ENCODE measurements at places on chromosomes 4 and X. TPM values are rescaled to one million over a fixed set of nuclear protein-coding genes. Genes with fewer than 3 reads are reported as not detected.
A peak's percentile ranks its signal among the peaks of the same experiment; 100 is the strongest.

GRCh38 chr4:36997727-36998126 lies 246.8 kb upstream of the NWD2 start:
- no peak for DNase-seq

DNA sequence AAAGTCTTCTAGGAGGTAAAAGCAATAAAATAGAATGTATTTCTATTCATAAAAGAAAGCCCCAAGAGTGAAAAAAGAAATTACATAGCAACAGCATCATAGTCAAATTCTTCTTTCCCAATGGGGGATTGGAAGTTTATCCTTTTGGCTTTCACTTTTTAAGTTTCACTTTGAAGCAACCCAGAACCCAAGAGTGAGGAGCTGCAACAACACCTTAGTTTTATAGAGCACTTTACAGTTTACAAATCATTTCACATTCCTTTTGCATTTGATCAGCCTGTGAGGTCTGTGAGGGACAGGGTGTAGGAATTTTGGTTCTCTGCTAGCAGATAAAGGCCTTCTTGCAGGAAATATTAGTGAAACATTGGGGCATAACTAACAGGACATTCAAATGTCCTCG lies 112.0 kb upstream of the NDP start:
- DNase-seq: no peak

- DNase-seq: no peak
These were observed 1314.7 kb downstream of the FSTL5 start for GRCh38 chr4:160848901-160849760.

DNA sequence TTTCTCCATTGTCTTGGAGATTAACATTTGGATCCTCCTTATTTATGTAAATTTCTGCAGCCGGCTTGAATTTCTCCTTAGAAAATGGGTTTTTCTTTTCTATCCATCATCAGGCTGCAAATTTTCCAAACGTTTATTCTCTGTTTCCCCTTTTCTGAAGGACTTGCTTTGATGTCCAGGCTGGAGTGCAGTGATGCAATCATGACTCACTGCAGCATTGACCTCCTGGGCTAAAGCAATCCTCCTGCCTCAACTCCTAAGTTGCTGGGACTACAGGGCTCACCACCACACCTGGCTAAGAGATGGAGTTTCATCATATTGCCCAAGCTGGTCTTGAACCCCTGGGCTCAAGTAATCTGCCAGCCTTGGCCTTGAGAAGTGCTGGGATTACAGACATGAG lies 144.0 kb upstream of the ZXDB start:
- no peak for DNase-seq

DNA sequence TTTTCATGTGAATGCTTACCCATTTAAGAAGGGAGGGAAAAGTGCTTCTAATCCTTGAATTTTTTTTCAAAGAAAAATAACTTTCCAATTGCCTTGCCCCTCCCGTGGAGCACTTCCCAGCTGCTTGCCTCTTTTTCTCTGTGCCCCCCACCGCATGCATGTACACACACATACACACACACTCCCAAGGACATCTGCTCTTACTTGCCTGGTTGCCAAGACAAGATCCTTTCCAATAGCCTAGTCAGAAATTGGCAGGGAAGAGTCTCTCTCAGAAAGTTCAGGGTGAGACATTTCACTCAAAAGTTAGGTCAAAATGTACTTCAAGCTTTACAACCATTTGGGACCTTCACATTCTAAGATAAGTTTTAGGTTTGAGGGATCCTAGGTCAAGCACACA lies 10.9 kb downstream of the HHIP start:
- DNase-seq: no peak

LNX1 gene
- not detected for total RNA-seq

DNA sequence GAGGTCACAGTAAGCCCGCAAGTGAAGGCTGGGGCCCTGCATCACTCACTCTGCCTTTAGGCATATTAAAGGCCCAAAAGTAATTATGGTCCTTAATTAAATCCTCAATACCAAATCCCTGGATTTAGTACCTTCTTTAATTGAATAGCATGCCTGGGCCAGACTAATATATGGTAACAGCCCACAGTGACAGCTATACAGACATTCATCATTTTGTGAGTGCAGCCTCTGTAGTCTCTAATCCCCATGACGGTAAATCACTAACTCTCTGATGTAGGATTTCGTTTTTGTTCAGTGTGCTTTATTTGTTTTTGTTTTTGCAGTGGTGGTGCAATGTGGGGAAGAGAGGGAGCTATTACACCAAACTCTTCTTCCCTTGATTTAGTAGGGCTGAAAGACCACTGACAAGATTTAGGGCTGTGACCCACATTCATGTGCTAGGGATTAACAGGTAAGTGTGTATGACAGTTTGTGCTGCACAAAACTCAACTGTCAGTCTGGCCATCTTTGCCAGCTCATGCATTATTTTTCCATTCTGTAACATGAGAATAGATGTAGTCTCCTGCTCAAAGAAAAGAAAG lies 60.6 kb upstream of the SLC39A8 start:
- DNase-seq: no peak

RHOH gene
- 98.6 TPM for total RNA-seq

DNA sequence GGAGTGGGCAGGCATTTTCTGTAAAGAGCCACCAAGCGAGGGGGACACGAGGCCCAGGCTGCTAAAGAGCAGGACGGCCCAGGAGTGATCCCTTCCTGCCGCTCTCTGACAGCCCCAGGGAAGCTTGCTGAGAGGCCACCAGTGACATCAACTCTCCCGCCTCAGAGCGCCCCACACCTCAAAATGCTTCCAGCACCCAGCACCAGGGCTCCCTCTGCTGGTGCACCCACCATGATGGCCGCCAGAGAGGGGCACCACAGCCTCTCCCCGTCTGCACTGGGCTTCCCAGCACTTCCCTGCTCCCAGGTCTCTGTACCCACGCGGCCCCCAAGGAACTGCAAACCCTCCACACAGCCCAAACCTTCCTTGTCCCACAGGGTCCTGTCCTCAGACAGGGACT lies 40.4 kb downstream of the GAK start:
- DNase-seq: peak; percentile 30

GRCh38 chr4:111960241-111960667 lies 185.0 kb upstream of the FAM241A start:
- DNase-seq: no peak

DNA sequence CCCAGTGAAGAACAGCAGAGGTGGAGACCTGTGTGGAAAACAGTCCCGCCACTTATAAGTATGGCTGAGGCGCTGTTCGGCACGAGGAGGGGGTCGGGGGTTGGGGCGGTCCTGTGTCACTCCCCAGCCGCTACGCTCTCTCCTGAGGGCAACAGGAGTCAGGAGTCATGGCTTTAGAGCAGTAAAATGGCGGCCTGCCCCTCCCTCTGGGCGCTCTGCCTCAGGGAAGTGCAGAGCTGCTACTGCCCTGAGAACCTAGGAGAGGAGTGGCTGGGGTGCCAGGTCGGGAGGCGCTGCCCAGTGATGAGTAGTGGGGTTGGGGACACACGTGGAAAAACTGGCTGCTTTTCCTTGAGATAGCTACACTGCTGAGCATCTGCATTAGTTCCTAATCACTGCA lies 551.2 kb upstream of the AMOT start:
- no peak for DNase-seq

GRCh38 chr4:60822986-60823385 lies 377.1 kb upstream of the ADGRL3 start:
- DNase-seq: no peak

- no peak for DNase-seq
These were observed 339.7 kb upstream of the VCX start for GRCh38 chrX:7503251-7503650.

HERC5 gene
- 34.0 TPM for total RNA-seq

SLC10A6 gene
- not detected for total RNA-seq

CCSER1 gene
- 0.17 TPM for total RNA-seq

DNA sequence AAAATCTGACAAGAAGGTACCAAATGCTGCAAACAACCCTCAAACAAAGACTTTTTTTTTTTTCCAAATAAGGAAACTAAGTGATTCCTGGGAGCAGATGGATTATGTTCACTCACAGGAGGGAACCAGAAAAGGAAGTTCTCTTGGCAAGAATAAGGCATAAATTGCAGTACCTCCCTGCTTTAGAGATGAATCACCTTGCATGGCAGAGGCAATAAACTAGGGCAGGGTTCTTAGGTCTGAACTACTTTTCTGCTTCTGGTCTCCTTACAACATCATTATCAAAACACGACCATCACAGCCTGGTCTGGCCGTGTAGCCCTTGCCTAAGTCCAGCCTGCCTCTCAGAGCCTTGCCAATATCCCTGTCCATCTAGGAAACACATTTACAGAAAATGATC lies 6.3 kb downstream of the TMEM31 start:
- DNase-seq: no peak

DNA sequence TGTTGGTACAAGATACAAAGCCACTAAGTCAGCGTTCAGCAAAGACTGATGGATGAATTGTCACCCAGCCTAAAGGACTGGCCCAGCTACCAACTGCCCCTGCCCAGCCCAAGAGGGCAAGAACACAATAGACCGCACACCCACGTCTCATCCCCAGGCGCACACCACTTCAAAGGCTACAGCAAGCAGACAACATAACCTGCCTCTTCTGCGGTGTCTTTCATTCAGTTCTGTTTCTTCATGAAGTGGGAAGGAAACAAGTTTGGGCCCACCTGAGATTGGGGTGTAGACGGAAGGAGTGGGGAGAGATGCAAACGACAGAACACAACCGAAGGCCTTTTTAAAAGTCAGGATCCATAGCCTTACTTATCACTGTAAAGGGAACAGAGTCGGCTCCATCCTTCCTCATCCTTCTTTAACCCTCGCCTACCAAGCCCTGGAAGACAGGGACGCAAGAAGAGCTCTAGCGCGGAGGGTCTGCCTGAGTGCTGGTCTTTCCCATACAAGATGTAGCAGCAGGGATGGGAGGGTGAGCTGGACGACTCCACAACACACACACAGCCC lies 691 bp downstream of the SCARB2 start:
- peak; percentile 67 for DNase-seq

All from activated CD4-positive, alpha-beta memory T cell treated with anti-CD3 and anti-CD28 coated beads for 36 hours (primary cell).